ENCODE measurements at places on chromosomes 4 and X.

DNA sequence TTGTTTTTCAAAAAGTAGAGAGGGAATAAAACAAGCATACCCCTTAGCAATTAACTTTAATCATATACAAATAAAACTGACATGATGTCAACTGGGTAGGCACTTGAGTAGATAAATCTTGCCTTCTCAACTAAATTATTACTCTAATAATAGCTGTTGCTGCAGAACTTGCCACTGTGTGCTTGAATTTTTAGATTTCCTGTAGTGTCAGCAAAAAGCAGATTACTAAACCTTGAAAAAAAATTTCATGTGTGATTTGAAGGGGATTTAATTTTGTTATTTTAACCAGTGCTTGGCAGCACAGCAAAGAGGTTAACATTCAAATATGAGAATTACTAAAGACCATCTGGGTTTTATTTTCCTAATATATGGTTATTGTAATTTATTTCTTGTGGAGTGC, 438.3 kb upstream of the SPANXN1 start:
- no peak for DNase-seq

DNA sequence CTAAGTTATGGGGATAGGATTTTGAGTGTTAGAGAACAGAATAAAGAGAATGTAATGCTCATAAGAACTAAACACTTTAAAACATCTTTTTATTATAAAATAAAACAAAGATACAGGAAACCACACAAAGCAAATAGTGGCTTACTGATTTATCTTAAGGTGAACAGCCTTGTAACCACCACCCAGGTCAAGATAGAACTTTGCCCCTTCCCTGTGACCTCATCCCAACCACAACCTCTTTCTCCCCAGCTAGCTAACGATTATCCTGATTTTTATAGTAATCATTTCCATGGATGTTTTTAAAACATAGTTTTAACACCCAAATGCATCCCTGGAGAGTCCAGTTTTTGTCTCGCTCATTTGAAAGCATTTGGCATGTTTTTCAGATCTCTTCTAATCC, 17.0 kb downstream of the HELT start:
- DNase-seq = no peak

DNA sequence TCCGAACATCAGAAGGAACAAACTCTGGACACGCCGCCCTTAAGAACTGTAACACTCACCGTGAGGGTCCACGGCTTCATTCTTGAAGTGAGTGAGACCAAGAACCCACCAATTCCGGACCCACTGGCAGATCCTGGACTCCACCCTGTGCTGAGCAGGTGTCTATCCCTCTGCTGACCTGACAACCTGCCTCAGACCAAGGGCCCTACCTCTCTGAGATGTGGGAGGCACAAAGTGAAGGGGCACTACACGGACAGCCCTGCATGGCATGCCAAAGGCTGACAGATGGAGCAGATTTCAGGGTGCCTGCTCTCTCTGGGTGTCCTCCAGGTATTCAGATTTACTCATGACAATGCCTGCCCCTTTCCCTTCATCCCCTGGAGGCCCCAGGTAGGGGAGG, 14.0 kb upstream of the HSFX1 start:
- DNase-seq = no peak

- no peak for DNase-seq
These were observed 222.2 kb downstream of the KCNIP4 start for GRCh38 chr4:21726255-21726815.

DNA sequence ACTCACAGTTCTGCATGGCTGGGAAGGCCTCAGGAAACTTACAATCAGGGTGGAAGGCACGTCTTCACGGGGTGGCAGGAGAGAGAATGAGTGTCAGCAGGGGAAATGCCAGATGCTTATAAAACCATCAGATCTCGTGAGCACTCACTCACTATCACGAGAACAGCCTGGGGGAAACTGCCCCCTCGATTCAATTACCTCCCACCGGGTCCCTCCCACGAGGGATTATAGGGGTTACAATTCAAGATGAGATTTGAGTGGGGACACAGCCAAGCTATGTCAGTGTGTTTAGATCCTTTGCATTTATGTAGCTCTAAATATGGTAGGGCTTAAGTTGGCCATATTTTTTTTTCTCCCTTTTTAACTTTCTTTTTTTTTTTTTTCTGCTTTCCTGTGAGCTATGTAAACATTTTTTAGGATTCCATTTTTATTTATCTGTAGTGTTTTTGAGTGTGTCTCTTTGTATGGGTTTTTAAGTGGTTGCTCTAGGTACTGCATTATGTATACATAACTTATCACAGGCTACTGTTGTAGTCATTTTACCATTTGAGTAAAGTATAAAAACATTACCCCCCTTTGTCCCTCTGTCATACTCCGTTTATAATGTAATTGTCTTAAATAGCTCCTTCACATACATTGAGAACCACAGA, 79.0 kb downstream of the ADRA2C start:
- no peak for DNase-seq

- DNase-seq = no peak
These were observed 432.5 kb upstream of the FGF16 start for GRCh38 chrX:77014377-77015372.

GRCh38 chr4:104491481-104492182, 3.1 kb downstream of the CXXC4 start:
- DNase-seq = peak; percentile 30

GRCh38 chr4:6727943-6728250, 11.9 kb downstream of the BLOC1S4 start:
- DNase-seq = no peak

GRCh38 chr4:91622925-91623602, 680.7 kb upstream of the GRID2 start:
- DNase-seq = no peak

- DNase-seq = no peak
These were observed 45.4 kb downstream of the RASL11B start for GRCh38 chr4:52907510-52907909.

GRCh38 chr4:159026329-159026728, 76.5 kb upstream of the RAPGEF2 start:
- DNase-seq = no peak

GRCh38 chr4:78179196-78179595, 122.1 kb downstream of the FRAS1 start:
- no peak for DNase-seq

GRCh38 chrX:74490247-74490646, 69.0 kb downstream of the SLC16A2 start:
- DNase-seq = no peak

- DNase-seq = no peak
These were observed 297.5 kb upstream of the DCAF8L1 start for GRCh38 chrX:28278726-28279125.

GRCh38 chr4:24433515-24434214, 150.7 kb downstream of the DHX15 start:
- DNase-seq = no peak

DNA sequence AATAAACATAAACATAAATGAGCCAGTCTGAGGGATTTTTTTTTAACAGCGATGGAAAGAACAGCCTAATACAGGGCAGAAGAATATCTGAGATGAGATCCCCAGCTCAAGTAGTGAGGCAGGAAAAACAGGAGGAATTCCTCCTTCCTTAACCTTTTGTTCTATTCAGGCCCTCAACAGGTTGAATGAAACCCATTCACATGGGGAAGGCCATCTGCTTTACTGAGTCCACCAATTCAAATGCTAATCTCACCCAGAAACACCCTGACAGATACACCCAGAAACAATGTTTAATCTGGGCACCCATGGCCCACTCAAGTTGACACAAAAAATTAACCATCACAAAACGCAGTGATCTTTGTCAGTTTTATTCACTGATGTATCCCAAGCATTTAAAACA, 45.5 kb downstream of the SMIM31 start:
- no peak for DNase-seq

DNA sequence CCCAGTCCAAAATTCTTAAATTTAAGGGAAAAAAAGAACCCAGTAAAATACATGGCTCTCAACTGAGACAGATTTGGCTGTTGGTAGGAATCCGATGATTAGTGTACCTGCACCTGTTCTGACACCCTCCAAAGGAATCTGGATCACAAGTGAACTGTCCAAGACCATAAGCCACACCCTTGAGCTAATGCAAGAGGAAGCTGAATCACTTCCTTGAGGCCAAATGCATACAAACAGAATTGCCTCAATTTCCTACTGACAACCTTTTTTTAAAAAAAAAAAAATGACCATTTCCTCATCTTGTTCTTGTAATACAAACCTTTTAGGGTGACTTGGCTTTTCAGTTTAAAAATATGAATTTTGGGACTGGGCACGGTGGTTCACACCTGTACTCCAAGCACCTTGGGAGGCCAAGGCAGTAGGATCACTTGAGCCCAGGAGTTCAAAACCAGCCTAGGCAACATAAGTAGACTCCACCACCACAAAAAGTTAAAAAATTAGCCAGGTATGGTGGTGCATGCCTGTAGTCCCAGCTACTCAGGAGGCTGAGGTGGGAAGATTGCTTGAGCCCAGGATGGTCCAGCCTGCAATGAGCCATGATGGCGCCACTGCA, 10.7 kb upstream of the FBXL5 start:
- peak; percentile 12 for DNase-seq

GRCh38 chr4:84378983-84379382, 120.1 kb downstream of the NKX6-1 start:
- DNase-seq = no peak

DNA sequence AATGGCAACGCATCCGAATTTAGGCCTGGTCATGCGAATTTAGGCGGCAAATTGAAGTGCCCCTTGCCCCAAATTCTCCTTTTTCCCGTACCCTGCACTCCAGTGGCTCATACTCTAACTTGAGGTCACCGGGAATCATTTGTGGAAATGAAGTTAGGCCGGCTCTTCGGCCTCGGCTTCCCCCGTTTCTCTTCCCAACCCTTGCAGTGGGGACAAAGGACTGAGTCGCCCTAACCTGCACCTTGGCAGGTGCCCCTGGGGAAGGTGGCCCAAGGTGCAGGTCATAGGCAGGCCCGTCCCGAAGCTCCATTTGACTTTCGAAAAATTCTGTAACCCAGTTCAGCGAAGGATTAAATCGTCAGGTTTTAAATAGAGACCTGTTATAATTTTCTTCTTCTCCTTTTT, 811 bp downstream of the SRD5A3 start:
- no peak for DNase-seq

- DNase-seq = no peak
These were observed 749.5 kb upstream of the PCDH7 start for GRCh38 chr4:29970626-29971025.

GRCh38 chr4:7128234-7128633, 60.4 kb upstream of the GRPEL1 start:
- DNase-seq = no peak

DNA sequence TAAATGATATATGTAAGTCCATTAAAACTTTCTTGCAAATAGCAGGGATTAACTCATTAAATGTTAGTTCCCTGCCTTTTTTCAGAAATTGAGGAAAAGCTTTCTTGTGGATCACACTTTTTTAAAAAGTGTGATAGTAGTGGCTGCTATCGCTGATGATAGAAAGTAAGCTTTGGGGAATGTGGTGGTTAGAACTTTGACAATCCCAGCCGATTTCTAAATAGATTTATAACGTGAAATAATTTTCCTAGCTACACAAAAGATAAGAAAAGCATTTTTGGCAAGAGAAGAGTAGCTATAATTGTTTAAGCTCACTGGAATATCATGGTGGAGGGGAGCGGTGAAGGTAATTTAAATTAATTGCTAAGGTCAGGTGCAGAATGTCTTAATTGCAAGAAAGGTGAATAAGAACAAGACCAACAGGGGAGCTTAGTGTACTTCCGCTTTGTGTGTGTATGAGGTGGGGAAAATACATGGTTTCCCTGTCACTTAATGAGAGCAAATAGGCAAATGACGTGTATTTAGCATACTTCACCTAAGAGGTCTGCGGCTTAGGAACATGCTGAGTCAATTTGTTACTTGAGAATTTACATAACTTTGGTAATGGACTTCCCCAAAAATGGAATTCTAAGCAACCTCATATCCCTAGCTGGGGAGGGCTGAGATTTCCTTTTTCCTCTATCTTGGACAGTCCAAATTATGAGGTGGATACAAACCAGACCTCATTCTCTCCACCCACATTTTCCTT, 11.7 kb upstream of the IL21 start:
- DNase-seq = no peak

GRCh38 chr4:168441412-168441811, 38.9 kb downstream of the DDX60L start:
- DNase-seq = no peak

All from AG20443 (cell line).